ENCODE measurements at places on chromosomes 4 and X.

DNA sequence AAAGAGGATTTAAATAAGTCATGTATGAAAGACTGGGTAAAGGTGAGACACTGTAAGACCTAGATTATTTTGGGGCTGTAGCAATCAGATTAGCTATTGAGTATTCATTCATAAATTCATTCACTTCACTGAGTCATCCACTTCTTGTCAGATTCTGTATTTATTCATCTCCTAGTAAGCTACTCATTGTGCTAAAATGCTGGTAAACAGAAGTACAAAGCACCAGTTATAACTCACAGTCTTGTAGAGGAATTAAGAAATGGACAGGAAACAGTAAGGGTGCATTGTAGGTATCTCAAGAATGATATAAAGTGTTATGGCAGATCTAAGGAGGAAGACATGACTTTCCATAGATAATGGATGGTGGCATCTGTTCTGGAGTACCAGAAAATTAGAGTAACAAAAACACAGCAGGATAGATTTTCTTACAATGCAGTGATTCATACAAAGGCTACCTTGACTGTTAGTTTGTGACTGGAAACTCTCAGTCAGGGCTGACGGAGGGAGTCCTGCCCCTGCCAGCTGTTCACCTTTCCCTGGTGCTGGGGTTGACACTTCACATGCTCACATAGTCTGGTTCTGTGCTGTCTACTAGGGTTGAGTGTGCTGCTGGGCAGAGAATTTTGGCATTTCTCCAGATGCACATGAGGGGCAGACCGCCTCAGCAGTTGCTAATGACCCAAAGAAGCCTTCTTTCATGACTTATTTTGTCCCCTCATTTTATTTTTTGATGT is 26.5 kb upstream of the HAND2 start:
- DNase-seq = no peak

DNA sequence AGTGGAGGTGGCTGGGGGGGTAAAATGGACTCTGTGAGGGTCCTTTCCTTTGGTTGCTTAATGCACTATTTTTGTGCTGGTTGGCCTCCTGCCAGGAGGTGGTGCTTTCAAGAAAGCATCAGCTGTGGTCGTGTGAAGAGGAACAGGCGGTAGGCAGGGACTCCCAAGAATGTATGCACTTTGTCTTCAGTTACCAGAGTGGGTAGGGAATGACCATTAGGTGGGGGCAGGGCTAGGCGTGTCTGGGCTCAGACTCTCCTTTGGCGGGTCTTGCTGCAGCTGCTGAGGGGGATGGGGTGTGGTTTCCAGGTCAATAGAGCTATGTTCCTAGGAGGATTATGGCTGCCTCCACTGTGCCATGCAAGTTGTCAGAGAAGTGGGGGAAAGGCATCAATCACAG is 509.0 kb downstream of the PCDH19 start:
- DNase-seq = no peak

DNA sequence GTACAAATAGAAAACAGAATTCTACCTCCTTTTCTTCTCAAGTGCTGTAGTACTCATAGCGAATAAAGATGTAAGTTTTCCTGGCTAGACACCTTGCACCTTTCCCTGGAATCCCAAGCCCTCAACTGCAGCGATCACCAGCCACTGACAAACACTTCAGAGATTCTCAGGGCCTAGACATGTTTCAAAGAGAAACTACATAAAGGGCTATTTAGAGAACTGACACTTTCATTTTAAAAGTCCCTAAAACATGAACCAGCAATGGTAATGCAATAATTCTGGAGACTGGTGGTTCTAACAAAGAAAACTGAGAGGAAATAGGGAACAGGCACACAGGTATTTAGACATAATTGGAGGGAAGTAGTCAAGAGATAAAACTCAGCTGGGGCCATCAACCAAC is 35.7 kb downstream of the FANCB start:
- DNase-seq = no peak

DNA sequence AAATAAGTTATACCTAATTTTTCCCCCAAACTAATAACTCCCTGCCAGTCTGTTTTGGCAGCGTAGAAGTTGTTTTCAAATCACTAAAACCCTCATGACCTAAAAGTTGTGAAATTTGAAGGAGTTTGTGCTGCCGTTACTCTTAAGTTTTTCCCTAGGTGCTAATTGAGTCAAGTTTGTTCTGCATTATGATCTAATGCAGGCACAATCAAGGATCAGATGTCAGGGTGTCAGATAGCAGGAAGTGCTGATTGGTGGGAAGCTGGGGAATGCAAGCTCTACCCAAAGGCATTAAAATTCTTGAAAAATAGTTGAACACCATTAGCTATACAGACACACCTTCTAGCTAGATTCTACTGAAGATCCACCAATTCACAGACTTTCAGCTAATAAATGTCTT is 51.9 kb downstream of the ARX start:
- no peak for DNase-seq

- no peak for DNase-seq
Measured at GRCh38 chr4:101806914-101807313, 16.4 kb downstream of the BANK1 start.
